ENCODE measurements at places on chromosomes 3 and 15.
A peak's percentile ranks its signal among the peaks of the same experiment; 100 is the strongest.

DNA sequence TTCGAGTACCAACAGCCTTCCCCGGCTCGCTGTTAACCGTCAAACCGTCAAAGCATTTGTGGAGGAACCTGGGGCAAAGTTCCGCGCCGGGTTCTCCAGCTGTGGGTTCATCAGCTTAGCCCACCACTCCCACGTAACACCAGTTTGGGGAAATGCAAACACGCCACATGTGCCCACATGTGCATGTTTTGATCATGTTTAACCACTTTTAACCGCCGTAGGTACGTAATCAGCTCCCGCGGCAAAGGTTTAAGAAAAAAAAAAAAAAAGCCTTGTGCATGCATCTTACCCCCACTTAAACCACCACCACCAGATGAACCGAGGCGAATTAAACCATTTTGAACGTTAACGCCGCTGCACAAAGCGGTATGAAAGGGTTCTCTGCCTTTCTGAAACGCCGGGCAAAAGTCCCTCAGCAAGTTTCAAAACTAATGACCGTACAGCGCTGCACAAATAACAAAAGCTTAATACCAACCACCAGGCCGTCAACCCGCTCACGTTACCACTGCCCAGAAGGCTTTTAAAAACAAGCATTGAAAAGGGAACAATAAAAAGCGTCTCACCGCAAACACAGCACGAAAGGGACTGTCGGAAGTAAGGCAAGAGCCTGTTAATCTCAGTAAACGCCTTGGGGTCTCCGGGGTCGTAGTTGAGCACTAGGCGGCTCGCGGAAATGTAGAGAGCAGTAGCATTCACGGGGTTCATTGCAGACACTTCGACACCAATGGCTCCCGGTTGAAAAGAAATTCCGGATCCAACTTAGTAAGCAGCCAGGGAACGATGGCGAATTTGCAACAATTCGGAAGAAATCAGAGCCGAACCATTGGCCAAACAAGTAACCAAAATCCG is 1.5 kb downstream of the MSL2 start:
- DNase-seq, result peak; percentile 69

DNA sequence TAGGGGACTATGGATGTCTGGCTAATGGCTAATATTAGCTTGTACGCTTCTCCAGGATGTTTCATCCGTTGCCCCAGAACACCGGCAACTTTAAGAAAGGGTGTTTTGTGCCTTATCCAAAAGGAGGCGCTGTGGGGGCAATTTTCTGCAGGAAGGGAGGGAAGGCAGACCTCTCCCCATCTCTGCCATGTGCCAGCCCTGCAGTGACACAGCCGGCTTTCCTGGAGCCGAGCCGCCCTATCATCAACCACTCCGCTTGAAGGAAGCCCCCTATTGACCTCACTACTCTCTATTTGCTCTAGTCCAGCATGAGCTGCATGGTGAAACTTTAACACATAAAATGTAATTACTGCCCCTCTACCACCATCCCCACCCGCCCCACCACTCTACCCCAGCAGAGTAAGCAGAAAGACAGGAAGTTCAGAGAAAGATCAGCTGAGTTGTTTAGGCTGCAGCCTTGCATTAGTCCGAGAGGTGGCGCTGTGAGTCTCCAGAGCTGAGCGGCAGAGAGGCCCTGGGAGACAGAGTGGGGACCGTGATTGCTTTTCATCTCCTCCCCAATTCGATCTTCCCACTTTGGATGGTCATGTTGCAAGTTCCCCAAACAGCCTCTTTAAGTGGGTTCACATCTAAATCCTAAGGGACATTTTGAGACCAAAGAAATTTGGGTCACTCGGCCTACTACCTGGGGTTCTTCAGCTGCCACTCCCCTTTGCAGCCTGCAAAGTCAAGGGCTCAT is 24.5 kb upstream of the RAD18 start:
- DNase-seq, result peak; percentile 77

DNA sequence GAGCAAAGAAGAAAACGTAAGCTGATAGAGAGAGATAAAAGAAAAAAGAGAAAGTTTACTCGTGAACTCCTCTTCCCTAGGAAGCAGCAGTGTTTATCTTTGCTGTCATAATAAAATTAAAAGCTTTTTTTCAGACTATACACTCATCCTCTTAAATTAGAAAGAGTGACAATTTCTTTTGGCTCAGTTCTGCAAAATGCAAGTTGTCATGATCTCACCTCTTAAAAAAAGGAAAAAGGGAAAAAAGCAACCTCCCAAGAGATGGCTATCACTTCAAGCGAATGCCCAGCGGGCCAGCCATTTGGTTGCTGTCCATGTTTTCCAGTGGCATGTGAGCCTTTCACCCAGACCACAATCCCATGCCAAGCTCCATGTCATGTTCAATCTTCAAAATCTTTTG is 7.0 kb upstream of the THBS1 start:
- no peak for DNase-seq

DNA sequence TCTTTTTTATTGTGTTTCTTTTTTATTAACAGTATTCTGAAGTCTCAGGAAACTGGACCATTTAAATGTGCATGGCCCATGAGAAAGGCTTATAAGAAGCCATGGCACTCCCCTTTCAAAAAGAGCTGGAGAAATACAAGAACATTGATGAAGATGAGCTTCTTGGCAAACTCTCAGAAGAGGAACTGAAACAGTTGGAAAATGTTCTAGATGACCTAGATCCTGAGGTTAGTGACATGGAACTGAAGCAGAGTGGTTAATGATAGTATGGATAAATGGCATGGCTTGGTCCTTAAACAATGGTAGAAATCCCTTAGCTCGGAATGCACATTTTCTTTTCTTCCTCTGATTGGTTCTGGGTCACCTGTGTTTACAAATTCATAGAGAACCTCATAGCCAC is 14.9 kb downstream of the TMOD2 start:
- no peak for DNase-seq

- DNase-seq, result no peak
Observed at GRCh38 chr3:126464997-126465396, 10.7 kb downstream of the ZXDC start.

- peak; percentile 10 for DNase-seq
Observed at GRCh38 chr15:86691091-86691663, 611.5 kb downstream of the AGBL1 start.

GRCh38 chr15:39333896-39334295 is 247.0 kb upstream of the THBS1 start:
- DNase-seq, result no peak

- DNase-seq, result no peak
Observed at GRCh38 chr3:195764961-195765706, 44.4 kb downstream of the MUC20 start.

DNA sequence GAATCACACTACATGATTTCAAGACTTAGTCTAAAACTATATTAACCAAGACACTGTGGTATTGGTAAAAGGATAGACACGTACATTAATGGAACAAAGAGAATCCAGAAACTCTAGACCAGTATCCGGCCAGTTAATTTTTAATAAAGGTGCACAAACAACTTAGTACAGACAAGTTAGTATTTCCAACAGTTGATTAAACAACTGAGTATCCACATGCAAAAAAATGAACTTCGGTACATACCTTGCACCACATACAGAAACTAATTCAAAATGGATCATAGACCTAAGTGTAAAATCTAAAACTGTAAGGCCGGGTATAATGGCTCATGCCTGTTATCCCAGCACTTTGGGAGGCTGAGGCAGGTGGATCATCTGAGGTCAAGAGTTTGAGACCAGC is 46.6 kb upstream of the DUSP7 start:
- no peak for DNase-seq

DNA sequence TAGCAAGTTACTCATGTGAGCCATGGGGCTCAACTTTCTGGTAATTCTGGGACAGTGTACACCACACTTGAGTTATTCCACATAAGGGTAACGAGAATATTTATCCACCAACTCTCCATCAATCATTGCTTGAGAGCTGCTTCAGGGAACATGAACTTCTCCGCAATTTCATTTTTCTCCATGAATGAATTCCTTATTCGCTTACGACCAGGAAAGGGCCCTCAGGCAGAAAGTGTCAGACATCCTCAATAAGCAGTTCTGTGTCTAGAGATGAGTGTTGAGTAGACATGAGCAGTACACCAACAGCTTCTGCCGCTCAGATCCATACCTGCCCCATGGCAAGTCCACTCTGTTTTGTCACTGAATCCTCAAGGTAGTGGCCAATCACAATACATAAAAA is 24.8 kb upstream of the IQCF2 start:
- DNase-seq, result no peak

DNA sequence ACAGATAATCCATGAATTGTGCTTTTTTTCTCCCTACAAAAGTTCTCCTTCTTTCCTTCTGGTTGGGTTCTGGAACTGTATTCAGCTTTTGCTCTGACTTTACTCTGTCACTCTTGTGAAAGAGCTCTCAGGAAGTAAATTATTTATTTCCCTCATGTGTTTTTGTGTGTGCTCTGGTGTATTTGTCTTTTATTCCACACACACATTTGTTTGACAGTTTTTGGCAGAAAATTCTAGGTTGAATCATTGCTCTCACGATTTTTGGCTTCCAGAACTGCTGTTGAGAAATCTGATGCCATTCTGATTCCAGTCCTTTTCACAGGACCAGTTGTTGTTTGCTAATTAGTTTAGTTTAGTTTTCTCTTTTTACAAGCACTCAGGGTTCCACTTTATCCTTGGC is 172.8 kb downstream of the PLCH1 start:
- no peak for DNase-seq

DNA sequence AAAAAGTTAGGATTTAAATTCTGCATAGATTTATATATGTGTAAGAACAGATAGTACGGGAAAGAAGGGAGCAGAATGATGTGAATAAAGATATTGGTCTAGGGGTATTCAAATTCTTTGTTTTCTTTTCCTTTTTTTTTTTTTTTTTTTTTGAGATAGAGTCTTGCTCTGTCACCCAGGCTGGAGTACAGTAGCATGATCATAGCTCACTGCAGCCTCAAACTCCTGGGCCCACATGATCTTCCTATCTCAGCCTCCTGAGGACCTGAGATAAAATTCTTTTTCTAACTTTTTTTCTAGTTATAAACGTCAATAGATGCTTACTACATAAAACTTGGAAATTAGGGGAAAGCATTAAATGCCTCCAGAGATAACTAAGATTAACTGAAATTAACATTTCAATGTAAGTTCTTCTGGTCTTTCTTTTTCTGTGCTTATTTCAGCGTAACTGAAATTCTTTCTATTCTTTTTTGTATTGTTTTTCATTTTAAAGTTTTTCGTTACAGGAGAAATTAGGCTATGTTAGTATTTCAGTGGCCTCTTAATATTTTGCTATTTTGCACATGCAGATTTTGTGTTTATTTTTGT is 29.2 kb downstream of the UBE2Q2 start:
- DNase-seq, result peak; percentile 68

DNA sequence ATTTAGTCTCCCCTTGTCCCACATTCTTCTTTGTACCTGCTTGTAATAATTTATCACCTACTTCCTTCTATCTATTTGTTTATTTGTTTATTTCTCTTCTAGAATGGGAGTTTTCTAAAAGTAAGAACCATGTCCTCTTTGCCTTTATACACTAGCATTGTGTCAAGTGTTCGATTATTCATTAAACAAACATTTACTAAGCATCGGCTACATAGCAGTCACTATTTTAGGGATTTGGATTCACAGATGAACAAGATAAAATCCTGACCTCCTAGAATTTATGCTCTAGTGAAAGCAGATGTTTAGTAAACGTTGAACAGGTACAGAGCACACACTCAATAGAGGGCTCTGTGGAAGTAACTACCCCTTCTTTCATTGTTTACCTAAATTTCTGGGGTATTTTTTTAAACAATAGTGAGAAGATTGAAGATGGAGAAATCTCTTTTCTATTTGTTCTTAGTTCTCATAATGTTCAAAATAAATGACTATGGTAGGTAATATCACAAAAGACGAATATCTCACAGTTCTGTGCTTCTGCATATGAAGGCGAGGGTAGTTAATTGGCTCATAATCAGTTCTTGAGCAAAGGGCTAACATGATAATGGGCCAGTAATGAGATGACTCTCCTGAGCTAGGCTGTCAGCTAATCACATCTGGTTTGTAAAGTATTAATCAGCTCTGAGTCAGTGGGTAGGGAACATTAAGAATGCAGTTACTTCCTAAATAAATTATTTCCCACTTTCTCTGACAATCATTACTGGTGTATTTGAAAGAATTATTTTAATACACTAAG is 111.9 kb downstream of the SLC9A9 start:
- DNase-seq, result no peak

- DNase-seq, result no peak
Observed at GRCh38 chr3:155217591-155217990, 75.9 kb downstream of the STRIT1 start.

DNA sequence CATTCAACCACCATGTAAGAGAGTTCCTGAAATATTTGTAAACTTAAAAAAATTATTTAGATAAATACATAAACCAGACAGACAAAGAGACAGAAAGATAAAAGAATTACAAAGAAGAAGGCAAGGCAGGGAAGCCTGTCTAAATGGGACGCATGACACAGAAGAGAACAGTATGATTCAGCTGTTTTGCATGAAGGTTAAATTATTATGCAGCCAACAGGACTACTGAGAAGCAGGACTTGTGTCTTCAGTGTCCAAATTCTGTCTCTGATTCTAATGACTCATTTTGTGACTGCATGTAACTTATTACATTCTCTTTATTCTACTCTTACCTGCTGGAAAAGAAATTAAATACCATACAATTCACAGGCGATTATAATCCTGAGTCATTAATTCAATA is 340.4 kb upstream of the KCNMB2 start:
- peak; percentile 45 for DNase-seq

DNA sequence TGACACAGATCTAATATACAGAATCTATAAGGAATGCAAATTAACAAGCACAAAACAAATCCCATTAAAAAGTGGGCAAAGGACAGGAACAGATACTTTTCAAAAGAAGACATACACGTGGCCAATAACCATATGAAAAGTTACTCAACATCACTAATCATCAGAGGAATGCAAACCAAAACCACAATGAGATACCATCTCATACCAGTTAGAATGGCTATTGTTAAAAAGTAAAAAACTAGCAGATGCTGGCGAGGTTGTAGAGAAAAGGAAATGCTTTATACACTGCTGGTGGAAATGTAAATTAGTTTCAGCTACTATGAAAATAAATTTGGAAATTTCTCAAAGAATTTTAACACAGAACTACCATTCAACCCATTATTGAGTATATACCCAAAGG is 50.7 kb downstream of the ADAMTS17 start:
- peak; percentile 5 for DNase-seq

DNA sequence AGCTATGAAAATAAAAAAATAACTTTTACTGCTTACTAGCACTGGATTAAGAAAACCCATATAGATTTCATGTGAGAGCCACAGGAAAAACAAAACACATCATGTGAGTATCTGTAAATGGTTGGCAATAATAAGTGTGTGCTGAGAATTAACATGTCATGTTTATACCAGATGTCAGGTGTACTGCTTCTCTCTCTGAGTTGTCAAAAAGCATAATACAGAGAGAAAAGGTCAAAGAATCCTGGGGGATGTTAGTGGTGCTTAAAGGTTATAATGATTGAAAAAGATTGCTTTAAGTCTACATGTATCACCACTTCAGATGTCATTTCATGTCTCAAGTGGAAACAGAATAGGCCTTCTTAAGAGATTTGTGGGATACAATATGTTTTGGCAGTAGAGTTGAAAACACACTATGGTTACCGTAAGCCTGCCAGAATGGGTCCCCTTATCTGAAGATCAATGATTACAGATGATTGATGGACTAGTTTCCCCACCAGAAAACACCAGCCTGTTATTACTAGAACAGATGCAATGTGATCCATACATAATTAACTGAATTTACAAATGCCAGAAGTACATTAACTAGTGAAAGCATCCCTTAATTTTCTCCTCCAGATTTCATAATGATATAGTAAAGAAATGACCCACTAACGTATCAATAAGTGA is 204.1 kb downstream of the CNTN3 start:
- no peak for DNase-seq

- peak; percentile 65 for DNase-seq
Observed at GRCh38 chr3:13500133-13500885, 20.2 kb downstream of the HDAC11 start.
